ENCODE measurements at places on chromosomes 11 and 22.
A peak's percentile ranks its signal among the peaks of the same experiment; 100 is the strongest.

- DNase-seq, result no peak
These were observed 15.9 kb downstream of the TRIM29 start for GRCh38 chr11:120121914-120122473.

- DNase-seq, result no peak
These were observed 35.8 kb downstream of the TOM1 start for GRCh38 chr22:35335468-35335867.

GRCh38 chr11:29679996-29680395, 336.8 kb downstream of the KCNA4 start:
- no peak for DNase-seq

- no peak for DNase-seq
These were observed 5.3 kb downstream of the P2RY6 start for GRCh38 chr11:73277467-73277866.

DNA sequence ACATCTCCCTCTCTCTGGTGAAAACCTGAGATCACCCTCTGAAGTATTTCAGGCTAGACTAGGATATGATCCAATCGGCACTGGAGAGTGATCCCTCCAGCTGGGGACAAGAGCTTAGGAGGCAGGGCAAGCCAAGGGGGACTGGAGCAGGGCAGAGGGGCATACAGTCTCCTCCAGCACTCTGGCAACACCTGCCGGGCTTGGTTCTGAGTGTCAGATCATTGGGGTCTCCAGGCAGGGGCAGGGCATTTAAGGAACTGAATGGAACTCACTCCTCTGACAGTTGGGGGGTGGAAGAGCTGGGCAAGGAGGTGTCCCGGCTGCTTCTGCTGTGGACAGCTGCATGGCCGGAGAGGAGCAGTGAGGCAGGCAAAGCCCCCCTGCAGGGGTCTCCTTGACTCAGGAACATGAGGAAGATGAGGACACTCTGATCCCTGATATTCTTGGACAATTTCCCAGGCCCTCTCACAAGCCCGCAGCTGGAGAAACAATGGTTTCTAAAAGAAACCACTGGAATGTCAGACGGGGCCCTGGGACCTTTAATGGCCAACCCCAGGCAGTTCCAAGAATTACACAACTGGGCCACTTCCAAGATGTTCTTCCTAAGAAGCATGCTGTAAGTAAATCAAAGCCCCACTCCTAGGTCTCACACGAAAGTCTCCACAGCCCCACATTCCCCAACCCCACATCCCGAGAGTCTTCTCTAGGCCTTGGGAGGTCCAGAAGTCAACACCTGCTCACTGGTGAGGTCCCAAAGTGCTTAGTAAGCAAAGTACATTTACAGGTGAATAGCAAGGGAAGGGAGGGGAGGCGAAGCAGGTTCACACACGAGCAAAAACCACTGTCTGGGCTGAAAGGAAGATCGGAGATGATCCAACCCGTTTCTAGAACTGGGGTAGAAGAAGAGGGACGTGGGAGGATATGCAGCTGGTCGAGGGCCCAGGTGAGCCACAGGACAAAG, 1.2 kb upstream of the CCDC86 start:
- no peak for DNase-seq

GRCh38 chr11:42596576-42597145, 715.1 kb upstream of the API5 start:
- no peak for DNase-seq

DNA sequence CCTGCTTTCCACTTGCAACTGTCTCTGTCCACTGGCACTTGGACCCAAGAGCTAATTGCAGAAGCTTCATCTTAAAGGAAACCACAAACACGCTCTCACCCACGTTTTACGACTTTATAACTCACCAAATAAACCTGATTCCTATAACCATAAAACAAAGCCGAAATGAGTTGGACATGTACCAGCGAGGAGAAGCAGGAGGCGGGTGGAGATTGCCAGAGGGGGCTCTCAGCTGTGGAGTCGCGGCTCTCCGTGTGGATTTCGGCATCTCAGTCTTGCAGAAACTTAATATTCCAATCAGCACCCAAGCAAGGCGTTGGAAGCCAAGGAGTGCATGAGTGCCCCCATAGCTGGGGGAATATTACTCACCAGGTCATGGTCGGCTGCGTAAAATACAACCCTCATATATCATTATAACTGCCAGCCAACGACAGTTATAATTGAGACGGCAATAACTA, 483.6 kb downstream of the MN1 start:
- DNase-seq, result no peak

DNA sequence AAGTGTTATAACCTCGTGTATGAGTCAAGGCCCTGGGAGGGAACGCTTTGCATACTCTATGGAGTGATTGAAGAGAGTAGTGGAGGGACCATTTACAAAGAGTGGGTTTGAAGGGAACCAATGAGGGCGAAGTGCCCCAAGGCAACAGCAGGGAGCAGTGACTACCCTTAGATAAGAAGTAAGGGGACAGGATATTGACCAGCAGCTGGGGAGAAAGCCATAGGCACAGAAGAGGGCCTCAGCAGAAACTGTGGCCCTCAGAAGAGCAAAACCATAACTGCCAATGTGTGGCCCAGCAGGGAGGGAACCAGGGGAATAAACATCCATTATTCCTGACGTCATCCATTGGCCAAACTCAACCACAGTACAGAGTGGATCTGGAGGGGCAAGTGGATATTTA, 24.7 kb downstream of the PARVA start:
- DNase-seq, result no peak

- DNase-seq, result peak; percentile 74
These were observed 49.1 kb upstream of the VPREB1 start for GRCh38 chr22:22195265-22196017.

DNA sequence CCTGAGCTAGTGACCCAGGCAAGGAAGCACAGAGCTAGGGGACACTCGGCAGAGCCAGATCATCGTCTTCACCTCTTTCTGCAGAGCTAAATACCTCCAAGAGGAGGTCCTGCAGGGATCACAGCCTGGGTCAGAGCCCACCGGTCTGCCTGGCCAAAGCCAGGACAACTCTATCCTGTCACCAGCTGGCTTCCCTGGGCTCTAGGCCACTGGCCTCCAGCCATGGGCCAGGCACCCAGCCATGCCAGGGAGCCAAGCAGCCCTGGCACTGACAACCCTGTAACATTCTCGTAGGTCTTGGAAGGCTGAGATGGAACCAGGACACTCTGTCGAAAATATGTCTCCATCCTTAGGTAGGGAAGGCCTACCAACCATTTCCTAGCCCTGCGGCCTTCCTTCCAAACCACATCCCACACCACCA, 270.1 kb downstream of the BUD13 start:
- no peak for DNase-seq

DNA sequence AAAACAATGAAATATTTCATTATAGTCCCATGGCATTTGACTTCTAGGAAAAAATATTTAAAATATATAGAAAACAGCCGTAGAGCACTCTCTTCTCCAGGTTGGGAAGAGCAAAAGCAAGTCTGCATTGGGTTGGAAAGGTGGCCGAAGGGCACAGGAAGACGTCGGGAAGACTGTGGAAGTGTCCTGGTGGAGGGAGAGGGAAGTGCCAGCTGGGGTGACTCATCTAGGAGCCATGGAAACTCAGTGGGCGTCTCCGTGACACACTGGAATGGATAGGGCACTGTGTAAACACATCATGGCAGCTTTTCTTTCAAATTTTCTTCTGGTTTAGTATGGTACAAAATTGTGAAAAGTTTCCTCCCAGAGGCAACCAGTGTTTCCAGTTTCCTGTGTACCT, 12.7 kb downstream of the GTPBP1 start:
- no peak for DNase-seq

DNA sequence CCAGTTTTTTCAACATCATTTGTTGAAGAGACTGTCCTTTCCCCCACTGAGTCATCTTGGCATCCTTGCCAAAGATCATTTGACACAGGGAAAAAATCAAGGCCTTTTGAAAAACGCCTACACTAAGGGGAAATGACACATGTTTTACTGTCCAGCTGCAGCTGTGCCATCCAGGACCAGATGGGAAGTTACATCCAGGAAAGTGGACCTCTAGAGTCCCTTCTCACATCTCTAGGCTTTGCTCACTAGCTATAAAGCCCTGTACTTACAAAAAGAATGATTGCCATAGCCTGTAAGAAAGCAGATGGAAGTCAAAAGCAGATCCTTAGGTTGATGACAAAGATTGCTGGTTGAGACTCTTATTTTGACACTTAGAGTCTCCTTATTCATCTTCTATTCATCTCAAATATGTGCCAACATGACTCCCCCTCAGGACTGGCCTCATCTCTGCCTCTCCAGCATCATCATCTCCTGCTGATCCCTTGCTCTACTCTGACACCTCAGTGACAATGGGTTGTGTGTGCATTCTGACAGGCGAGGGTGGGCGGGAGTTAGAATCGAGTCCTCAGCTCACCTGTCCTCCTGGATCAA, 22.8 kb downstream of the OSBP2 start:
- DNase-seq, result no peak

- DNase-seq, result no peak
These were observed 482 bp downstream of the DDX17 start for GRCh38 chr22:38505541-38506117.

DNA sequence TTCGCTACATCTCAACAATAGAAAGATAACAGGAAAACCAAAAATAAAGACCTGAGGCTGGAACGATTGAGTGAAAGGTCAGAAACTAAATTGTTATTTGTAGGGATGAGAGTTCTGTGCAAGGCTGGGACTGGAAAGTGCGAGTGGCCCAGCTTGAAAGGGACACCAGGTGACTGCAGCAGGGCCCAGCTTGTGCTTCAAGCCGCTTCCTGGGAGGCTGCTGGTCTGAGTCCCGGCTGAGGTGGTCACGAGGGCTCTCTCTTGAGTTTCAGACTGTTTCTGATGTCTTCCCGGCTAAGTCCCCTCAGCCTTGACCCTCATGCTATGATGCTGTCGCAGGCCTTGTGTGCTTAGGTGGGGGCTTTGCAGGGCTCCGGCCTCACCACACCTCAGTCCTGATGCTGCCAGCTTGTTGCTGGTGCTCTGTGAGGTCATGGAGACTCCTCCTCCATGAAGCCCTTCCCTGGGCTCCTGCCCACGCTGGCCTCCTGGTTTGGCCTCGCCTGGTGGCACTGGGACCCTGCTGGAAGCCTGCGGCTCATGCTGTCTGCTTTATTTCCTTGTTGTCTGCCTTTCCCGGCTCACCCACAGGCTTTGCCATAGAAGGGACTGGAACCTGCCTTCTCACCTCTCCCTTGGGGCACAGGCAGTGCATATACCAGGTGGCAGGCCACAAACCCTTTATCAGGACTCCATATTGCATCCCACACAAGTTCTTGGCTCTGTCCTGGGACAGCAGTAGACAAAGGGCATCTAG, 4.0 kb downstream of the BANF1 start:
- no peak for DNase-seq

DNA sequence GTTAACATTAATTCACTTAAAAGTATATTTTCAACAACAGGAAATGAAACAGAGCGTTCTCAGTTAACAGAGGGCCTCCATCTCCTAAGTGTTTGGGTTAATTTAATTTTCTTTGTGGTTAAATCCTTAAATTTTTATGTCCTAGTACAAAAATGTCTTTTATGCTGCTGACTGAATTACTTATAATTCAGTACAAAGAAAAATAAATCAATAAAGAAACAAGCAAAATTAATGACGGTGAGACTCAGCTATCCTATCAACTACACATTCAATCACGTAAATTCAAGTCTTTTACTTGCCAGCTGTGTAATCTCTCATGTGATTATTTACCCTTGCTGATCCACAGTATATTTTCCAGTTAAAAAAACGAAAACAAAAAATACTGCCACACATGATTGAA, 81.4 kb downstream of the BBOX1 start:
- no peak for DNase-seq
